Hepatic stellate cell (primary cell): ENCODE measurements at places on chromosomes 1 and 21.

DNA sequence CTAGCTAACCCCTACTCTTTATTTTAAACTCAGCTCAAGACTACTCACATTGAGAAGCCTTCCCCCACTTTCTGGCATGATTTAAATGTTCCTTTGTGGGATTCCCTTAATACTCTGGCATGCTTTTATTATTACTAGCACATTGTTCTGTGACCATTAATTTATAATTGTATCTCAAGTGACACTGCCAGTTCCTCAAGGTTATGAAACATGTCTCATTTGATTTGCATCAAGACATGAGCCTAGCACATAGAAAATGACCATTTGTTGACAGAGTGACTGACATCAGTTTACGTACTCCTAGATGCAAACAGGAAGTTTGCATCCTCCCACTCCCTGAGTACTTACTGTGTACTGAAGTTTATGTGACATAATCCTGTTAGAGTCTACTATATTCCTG is 15.2 kb downstream of the RGS4 start:
- DNase-seq = no peak

- peak; percentile 51 for DNase-seq
Measured at GRCh38 chr1:42784946-42785693, at the start of gene TMEM269. Gene TMEM269, plus strand, starts transcription at chr1:42784991. Its CDS starts 4,903 bp downstream, at chr1:42789894.

DNA sequence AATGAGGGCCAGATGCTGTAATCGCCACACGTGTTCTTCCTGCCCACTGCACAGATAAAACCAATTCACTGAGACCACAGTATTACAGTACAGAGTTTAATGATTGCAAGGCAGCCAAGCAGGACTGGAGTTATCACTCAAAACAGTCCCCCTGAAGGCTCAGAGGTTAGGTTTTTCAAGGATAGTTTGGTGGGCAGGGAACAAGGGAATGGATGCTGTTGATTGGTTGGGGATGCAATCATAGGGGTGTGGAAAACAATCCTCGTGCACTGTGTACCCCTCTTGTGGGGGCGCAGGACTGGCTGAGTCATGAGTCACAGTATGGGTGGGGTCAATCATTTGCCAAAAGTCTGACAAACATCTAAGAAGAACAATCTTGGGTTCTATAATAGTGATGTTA is 12.4 kb upstream of the USP1 start:
- no peak for DNase-seq

DNA sequence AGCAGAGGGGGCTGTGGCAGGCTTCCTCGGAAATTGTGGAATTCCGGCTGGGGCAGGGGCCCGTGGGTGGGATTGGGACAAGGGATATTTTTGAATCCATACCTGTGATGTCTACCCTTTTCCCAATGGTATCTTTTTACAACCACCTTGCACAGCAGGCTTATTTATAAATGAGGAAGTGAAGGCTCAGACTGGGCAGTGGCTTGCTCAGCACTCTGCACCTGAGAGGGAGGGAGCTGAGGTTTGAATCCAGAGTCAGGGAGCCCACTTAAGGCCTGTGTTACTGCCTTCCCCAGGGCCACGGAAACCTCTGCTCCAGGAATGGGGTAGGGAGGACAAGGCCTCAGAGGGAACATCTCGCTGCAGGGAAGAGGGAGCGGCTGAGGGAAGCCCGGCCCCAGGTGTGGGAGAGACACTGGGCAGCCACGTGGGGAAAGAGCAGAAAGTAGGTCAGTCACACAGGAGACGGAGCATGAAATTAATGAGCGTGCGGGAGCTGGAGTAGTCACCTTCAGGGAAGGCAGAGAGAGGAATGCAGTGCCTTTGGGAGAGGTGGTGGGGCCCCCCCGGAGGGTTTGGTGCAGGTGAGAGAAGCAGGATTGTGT is 35.4 kb upstream of the SCMH1 start:
- DNase-seq = no peak

DNA sequence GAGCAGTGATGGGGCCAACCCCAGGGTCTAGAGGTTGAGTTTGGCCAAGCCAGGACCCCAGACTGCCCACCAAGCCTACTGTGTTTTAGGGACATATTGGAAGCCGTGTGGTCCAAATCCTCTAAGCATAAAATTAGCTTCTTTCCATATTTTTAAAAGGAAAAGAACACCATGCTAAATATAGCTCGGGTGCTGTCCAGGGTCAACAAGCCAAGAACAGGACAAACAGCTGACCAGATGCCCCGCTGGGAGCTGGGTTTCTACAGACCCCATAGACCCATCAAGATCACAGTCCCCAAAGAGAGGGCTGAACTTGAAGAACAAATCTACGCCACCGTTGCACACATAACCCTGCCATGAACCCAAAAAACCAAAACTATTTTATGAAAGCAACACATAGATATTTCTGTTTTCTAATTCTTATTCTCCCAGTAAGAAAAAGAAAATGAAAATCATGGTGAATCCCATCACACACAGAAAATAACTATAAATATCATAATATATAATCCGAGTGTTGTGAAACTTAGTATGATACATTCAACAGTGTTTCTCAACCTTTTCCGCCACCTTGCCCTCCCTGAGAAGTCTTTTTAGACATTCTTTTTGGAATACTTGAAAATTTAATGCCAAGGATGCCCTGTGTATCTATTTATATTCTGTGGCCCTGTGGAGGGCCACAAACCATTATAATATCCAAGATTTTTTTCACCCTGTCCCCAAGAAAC is 36.2 kb upstream of the FHAD1 start:
- no peak for DNase-seq

GRCh38 chr1:193707271-193708021 is 521.0 kb upstream of the B3GALT2 start:
- DNase-seq = no peak
